ENCODE measurements at places on chromosomes 11 and 22.

DNA sequence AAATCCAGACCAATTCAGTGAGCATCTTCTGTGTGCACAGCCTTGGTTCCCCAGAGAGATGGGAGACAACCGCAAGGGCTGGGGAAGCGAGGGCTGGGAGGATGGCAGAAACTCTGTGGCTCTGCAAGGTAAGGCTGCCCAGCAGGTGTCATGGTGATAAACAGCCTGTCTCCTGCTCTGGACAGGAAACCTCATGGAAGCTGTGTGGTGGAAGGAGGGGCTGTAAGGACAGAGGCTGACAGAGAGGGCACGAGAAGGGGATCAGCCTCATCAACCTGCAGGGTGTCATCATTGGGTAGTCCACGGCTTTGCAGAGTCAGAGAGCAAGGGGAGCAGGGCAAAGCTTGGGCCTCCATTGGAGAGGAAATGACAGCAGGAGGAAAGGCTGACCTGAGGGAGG lies 138.4 kb upstream of the CADM1 start:
- no peak for DNase-seq

DNA sequence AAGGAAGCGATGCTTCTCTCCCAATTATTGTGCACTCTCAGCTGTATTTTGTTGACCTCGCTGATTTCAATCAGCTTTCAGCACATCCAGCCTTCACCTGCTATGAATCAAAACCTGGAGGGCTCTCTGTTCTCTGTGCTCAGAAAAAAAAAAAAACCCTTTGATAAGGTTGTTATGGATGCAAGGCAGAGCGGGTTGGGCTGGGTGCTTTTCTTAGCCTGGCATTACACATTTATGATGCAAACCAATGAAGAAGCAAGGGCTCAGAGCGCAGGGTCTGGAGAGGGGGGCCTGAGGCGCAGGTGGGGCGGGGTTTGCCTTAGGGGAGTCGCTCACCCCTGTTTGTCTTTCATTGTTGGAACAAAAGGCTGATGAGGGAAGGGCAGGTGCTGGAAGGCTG lies 86.0 kb upstream of the CADM1 start:
- DNase-seq = no peak

- DNase-seq = no peak
Observed at GRCh38 chr22:45104313-45104712, 59.4 kb upstream of the NUP50 start.

- DNase-seq = no peak
Observed at GRCh38 chr11:67429722-67430121, 1.4 kb downstream of the RPS6KB2 start.

GRCh38 chr22:33535937-33536875 lies 384.1 kb downstream of the LARGE1 start:
- no peak for DNase-seq

GRCh38 chr11:130202818-130203689 lies 43.5 kb downstream of the ST14 start:
- no peak for DNase-seq

DNA sequence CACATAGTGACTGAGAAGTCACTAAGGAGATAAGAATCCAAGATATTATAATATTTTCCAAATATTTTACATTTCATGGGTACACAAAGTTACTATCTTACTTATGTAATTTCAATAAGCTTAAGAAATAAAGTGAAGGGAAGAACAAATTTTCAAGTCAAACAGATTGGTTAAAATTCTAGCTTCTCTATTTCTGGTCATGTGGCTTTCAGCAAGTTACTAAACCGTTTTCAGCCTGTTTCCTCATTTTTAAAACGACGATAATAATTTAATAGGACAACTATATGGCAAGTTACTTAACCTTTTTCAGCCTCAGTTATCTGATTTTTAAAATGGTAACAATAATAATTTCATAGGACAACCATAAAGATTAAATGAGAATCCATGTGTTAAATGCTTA lies 15.6 kb downstream of the DCUN1D5 start:
- DNase-seq = no peak

- DNase-seq = no peak
Observed at GRCh38 chr11:94862926-94863880, 95.0 kb downstream of the AMOTL1 start.

DNA sequence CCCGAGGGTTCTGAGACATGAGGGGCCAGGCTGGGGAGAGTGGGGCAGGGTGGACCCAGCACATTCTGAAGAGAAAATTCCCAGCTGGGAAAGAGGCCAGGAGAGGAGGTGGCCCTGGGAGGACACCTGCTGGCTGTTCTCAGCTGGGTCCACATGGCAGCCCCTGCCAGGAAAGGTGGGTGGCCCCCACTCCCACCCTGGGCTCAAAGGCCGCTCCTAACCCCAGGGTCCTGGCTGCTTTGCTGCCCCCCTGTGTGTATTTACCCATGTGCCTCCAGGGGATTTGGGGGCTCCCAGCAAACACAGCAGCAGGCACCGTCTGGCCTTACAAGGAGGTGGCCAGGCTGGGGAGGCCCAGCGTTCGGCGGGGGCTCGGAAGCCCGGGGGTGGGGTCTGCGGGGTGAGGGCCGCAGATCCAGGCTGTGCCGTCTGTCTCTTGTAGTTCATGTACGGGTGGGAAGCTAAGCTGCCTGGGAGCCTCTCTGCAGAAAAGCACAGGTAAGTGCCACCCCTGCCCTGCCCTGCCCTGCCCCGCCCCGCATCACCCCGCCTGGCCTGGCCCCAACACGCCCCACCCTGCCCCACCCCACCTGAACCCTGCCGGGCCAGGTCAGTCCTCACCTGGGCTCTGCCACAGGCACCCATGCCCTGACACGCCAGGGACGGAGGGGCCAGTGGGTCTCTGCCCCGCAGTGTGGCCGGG lies 10.6 kb downstream of the MUC5B start:
- DNase-seq = no peak

DNA sequence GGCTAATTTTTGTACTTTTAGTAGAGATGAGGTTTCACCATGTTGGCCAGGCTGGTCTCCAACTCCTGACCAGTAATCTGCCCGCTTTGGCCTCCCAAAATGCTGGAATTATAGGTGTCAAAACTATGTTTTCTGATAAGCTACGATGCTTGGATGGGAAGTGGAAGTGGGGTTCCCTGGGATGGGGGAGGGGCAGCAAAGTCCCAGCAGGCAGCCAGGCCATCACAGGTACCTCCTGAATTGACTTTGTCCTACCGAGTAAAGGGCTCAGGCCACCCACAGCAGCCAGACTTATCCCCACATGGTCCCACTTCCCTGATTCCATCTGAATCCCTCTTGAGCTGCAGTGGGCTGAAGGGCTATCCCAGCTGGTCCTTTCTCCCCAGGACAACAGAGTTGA lies 6.9 kb downstream of the FTH1 start:
- DNase-seq = no peak

GRCh38 chr22:38656256-38657044 lies at the start of the genes CBY1 and FAM227A:
TSS of gene CBY1 (plus strand) at chr22:38656638. CDS start at chr22:38668055, 11,417 bp downstream.
TSS of gene FAM227A (minus strand) at chr22:38656392. CDS start at chr22:38650168, 6,224 bp downstream.
- peak; percentile 83 for DNase-seq

DNA sequence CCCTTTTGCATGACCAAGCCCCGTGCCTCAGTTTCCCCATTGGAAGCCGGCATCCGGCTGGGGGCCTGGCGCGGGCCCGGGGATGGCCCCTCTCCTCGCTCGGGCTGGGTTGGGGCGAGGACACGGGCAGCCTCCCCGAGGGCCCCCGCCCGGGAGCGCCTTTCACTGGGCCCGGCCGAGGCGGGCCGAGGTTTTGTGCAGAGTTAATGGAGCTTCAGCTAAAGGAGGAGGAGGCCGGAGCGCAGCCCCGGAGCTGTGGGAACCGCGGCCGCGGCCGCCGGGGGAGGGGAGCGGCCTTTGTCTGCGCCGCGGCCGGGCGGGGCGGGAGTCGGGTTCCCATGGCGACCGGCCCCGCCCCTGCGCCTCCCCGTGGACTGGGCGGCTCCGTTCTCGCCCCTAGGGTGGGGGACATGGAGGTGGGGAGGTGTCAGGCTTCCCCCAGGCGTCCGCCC lies 1.4 kb upstream of the MAPK11 start:
- peak; percentile 69 for DNase-seq

- no peak for DNase-seq
Observed at GRCh38 chr11:120578596-120579154, 67.1 kb downstream of the GRIK4 start.

- DNase-seq = no peak
Observed at GRCh38 chr11:134643115-134644012, 231.3 kb upstream of the B3GAT1 start.

GRCh38 chr11:44950625-44951476 lies at the start of gene TP53I11:
TSS of gene TP53I11 (minus strand) at chr11:44950883. CDS start at chr11:44938335, 12,548 bp downstream.
- DNase-seq = peak; percentile 49

DNA sequence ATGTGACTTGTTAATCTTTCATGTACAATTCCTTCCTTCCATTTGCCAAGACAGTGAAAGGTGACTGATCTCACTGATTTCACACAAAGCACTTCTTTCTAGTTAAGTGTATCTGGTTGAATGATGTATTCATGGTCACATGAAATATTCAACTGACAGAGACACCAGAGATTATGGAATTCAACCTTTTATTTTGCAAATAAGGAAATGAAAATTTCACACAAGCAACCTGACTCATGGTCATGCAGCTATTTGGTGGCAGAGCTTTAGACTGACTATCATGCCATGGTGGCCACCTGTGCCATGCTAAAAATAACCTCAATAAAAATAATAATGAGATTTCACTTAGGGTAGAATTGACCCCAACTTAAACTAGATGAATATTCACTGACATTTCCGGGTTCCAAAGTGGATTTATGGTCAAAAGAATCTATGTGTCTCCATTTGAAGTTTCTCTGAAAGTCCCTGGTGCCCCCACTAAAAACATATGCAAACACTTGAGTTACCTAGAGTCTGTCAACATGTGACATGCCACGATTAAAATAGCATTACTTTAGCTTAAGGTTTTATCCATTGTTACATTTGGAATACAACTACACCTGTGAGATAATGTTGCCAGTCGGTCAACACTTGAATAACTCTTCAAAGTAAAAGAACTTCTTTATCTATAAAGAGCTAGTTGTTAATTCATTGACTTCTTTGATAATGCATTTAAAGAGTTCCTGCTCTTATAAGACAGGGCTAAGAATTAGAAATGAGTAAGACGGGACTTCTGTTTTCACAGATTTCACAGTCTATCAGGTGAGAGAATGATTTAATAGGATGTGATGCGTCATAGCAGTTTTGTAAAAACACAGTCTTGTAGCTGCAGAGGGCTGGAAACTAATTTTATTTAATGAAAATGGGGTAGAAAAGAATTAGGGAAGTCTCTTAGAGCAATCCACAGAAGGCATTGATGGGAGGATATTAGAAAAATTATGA lies 94.6 kb upstream of the OR9G4 start:
- no peak for DNase-seq

- no peak for DNase-seq
Observed at GRCh38 chr11:4071914-4072313, 22.7 kb upstream of the RRM1 start.

- DNase-seq = no peak
Observed at GRCh38 chr11:83566950-83567349, 280.8 kb upstream of the CCDC90B start.

GRCh38 chr22:36658900-36659299 lies 44.7 kb downstream of the CACNG2 start:
- no peak for DNase-seq

GRCh38 chr11:61532134-61533038 lies 23.8 kb downstream of the LRRC10B start:
- no peak for DNase-seq

- no peak for DNase-seq
Observed at GRCh38 chr22:24386937-24387471, 40.4 kb upstream of the ADORA2A start.

GRCh38 chr11:68569357-68569756 lies 108.8 kb downstream of the PPP6R3 start:
- no peak for DNase-seq

DNA sequence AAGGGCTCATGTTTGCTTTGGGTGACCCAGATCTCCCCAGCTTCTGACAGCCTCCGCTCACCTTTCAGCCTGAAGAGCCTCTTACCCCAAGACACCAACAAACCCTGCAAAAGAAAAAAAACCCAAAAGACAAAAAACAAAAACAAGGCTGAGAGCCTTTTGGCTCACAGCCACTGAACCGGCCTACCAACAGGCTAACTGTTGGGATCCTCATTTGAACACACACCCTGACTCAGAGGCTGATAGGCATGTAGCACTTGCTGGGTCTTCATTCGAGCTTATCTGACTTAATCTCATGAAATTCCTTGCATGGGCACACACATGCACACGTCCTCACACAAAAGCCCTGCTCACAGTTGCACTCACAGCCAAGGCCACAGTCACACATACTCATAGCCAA lies 22.9 kb upstream of the TSKU start:
- no peak for DNase-seq

DNA sequence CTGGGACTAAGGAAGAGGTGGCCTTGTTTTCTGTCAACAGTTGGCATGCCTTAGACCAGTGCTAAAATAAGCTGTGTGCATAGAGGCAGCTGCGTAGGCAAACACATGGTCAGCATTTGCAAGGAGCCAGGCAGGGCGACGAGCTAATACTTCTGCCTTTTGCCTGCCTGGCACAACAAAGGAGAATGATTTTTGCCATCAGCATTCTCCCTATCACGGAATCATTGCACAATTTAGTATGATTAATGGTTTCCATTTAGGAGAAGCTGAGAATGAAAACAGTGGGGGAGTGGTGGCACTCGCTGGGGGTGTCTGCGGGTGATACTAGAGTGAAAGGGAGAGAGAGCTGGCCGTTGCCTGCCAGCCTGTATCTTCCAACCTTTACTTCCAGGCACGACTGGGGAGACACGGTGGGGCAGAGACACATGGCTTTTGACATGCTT lies 336.0 kb downstream of the CADM1 start:
- no peak for DNase-seq

DNA sequence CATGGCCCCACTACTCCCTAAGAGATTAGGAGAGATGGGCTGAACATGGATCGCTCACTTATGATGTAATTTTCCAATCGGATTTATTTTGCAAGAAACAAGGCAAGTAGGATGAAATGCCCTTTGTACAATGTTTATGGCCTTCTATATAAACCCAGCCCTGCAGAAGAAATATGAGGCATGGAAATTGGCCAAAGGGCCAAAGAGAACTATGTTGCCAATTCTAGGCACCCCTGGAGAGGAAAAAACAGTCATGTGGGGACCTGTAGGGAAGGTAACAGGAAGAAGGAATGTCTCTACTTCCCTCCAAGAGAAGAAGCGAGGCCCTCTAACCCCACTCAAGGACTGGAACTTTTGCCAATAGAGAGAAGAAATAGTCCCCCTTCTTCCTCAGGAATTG lies 54.4 kb downstream of the RCN1 start:
- DNase-seq = no peak

GRCh38 chr22:29265305-29265704 lies 2.5 kb downstream of the RHBDD3 start:
- no peak for DNase-seq
